ENCODE measurements at places on chromosomes 6 and 20. TPM values are rescaled to one million over a fixed set of nuclear protein-coding genes. Genes with fewer than 3 reads are reported as not detected.
A peak's percentile ranks its signal among the peaks of the same experiment; 100 is the strongest.

The POM121L2 gene
- total RNA-seq = not detected

The C6orf58 gene
- not detected for total RNA-seq

The EIF2S2 gene
- total RNA-seq = 131 TPM

The KCNS1 gene
- total RNA-seq = not detected

The OVOL2 gene
- 0.47 TPM for total RNA-seq

The STMND1 gene
- not detected for total RNA-seq

The NHLRC1 gene
- total RNA-seq = 0.04 TPM

The FAM209B gene
- not detected for total RNA-seq

The BFSP1 gene
- 12.3 TPM for total RNA-seq

The XPO5 gene
- total RNA-seq = 36.1 TPM

The PRRT1 gene
- total RNA-seq = 0.10 TPM

The PPIL6 gene
- total RNA-seq = 1.0 TPM

The KCNQ2 gene
- total RNA-seq = 6.6 TPM

The BPIFB1 gene
- 0.56 TPM for total RNA-seq

The UCKL1 gene
- 16.1 TPM for total RNA-seq

The ADGRF4 gene
- 0.25 TPM for total RNA-seq

The ADAM33 gene
- not detected for total RNA-seq

The GGTLC1 gene
- total RNA-seq = not detected

The ME1 gene
- 49.6 TPM for total RNA-seq

- peak; percentile 58 for DNase-seq
These were observed 19.8 kb upstream of the TREM1 start for GRCh38 chr6:41306187-41306854.

GRCh38 chr6:117629119-117629660 is 26.9 kb upstream of the GOPC start:
- DNase-seq = no peak

GRCh38 chr20:5531318-5532081 is 214.7 kb upstream of the PROKR2 start:
- DNase-seq = peak; percentile 40

- DNase-seq = no peak
These were observed 8.0 kb downstream of the PNISR start for GRCh38 chr6:99416892-99417767.

DNA sequence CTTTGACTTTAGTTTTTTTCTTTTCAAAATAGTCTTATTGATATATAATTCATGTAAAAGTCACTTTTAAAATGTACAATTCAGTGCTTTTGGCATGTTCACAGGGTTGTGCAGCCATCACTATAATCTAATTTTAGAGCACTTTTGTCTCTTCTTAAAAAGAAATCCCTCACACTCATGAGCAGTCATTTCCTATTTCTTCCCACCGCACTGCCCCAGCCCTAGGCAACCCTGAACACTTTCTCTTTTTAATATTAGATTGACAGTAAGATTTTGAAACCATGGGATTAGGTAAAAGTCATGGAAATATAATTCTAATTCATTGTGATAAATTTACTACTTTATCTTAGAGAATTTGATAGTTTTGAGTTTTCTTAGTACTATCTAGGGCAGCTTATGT is 309.4 kb downstream of the UTRN start:
- DNase-seq = no peak

DNA sequence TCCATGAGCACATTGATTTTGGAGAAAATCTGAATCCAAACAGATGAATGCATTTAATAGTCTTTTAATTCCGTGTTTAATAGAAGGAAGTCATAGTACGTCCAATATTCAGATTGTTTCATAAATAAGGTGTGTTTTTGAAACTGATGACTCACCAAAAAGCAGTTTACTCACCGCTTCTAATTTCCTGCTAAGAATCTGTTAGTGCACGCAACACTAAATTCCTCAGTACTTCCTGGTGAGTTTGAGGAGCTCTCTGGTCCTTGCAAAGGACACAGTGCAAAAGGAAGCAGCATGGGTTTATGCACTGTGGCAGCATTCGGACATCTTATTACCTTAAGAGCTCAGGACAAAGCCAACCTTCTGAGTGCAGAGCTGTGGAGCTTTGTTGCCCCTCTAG is 2.3 kb upstream of the ADGRF1 start:
- peak; percentile 64 for DNase-seq

GRCh38 chr6:145749632-145750031 is 14.3 kb upstream of the EPM2A start:
- DNase-seq = peak; percentile 50

- DNase-seq = no peak
These were observed 41.6 kb upstream of the CARMIL1 start for GRCh38 chr6:25237579-25237978.

GRCh38 chr6:146950351-146950835 is 253.8 kb upstream of the STXBP5 start:
- no peak for DNase-seq

GRCh38 chr6:137571854-137572253 is 77.7 kb upstream of the OLIG3 start:
- DNase-seq = peak; percentile 5

GRCh38 chr6:144932621-144933020 is 647.5 kb downstream of the UTRN start:
- DNase-seq = no peak

GRCh38 chr20:60759651-60760050 is 492.4 kb upstream of the CDH4 start:
- no peak for DNase-seq

- DNase-seq = no peak
These were observed 159.5 kb upstream of the MANEA start for GRCh38 chr6:95417856-95418255.

DNA sequence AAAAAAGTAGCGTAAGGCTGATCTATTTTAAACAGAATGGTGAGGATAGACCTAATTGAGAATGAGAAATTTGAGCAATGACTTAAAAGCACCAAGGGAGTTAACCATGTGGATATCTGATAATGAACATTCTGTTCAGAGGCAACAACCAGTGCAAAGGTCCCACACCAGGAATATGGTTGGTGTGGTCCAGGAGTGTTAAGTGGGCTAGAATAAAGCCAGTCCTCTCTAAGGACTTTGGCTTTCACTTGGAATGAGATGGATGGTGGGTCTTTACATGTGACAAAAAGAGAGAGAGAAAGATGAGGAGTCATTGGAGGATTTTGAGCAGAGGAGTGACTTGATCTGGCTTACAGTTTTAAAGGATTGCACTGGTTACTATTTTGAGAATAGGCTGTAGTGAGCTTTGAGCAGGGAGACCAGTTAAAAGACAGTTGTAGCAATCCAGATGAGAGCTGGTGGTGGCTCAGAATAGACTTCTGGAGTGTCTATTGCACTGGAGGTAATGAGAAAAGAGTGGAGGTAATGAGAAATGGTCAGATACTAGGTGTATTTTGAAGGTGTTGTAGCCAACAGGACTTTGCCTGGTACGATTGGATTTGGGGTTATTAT is 89.8 kb downstream of the SCAF8 start:
- no peak for DNase-seq

GRCh38 chr6:167267921-167268401 is 23.2 kb upstream of the UNC93A start:
- no peak for DNase-seq

- no peak for DNase-seq
These were observed 142.5 kb upstream of the RUNX2 start for GRCh38 chr6:45185403-45186251.

DNA sequence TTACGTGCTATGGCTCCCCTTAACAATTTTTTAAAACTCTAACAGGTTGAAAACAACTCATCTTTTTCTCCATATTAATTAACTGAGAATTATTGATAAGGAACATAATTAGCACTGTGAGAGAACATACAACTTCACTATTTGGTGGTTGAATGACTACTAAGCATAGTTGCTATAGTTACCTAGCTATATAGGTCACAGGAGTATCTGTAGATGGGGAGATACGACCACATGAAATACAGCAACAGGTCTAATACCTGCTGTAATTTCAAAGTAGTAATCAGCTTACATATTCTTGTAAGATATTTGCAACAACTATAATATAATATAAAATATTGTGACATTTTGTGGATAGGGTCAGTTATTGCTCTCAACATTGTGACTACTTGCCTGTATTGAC is 102.9 kb downstream of the ADGB start:
- DNase-seq = no peak

DNA sequence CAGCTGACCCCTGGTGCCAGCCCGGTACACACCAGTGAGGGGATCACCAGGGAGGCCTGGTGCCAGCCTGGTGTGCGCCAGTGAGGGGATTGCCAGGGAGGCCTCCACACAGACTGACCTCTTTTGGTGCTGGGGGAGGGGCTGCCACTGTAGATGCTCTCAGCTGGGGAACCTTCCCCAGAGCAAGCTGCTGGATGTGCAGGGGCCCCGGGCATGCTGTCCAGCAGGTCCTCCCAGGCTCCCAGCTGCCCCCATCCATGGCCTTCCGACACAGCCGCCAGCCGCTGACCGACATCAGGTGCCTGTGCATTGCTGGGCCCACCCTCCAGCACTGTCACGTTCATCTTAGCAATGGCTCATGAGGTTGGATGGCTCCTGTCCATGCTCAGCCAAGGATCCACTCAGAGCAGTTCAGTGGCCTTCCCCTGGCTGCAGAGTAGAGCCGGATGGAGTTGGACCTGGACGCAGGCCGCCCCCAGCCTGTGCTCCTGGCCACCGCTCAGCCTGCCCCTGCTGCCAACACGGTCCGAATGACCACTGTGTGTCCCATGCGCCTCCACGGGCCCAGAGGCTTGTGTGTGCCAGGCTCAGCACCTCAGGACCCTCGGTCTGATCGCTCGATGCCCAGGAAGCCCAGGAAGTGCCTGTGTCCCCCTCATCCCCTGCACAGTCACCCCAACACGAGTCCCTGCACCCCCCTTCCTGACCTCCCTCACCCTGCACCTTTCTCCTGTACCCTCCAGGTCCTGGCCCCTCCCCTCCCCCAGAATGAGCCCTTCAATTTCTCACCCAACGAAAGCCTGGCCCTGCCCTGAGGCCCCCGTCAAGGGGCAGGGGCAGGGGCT is 95.7 kb downstream of the YTHDF1 start:
- no peak for DNase-seq

DNA sequence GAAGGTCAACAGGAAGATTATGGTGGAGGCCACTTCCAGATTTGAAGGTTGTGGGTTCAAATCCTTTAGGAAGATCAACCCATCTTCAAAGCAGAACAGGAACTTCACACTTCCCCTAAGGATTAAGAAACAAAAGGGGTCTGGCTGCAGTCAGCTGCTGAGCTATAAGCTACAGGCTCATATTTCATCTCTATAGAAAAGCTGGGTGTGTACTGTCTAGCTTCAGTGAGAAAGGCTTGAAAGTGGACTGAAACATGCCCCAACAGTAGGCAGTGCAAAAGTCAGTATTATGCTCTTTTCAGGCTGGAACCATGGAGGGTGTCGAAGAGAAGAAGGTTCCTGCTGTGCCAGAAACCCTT is 60.1 kb upstream of the SPDEF start:
- no peak for DNase-seq

DNA sequence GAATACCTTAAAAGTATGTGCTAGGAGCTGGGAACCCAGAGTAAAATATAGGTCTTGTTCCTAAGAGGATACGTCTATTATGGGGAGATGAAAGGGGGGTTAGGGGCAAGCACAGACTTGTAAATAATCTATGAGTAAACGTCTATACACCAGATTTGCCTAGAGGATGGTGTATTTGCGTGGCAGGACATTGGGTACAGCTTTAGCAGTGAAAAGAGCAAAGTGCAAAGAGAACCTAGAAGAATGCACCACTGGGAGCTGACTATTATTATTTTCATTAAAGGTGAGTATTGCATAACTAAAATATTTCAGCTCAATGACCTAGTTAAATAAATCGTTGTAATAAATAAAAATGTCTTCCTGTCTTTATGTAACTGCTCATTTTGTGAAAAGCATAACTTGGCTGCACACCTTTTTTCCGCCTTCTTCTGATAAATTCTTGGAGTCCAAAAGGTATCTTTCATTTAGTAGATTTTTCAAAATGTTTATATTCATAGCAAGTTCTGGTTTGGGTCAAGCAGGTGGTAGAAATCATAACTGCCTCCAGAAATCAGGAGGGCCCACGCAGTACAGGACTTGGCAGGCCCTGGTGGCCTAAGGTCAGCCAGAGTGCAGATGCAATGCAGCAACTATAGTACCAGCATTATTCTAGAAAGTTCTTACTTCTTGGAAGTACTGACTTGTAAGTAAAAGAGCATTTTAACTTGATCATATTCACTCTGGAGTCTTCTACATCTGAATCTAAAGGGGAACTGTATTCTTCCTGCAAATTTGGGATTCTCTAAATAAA is 357.2 kb downstream of the PLCB1 start:
- DNase-seq = no peak

DNA sequence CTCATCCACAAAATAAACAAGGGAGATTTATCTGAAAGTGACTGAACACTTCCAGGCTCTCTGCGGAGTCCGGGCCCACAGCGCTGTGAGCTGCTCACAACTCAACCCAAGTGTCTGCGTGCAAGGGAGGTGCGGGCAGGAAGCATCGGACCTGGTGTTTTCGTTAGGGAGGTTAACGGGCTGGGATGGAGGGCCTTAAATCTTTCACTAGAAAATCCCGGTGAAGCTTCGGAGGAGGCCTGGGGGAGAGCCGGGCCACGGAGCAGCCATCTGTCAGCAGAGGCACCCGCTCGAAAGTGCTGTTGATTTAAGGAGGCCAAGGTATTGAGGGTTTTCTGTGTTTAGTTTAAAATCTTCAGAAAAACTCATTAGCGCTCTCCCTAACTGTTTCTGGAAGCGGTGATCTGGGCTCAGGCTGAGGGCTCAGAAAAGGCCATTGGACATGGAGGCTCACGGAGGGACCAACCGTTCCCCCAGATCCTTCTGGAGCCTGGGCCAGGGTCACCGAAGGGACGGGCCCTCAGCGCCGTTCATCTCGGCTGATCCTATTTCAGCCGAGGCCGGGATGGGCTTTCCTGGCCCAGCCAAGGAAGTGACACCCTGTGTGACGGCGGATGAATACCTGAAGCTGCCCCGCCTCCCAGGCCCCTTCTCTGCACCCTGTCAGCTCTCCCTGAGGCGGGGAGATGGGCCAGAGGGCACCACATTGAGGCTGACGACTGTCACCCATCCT is 20.7 kb downstream of the GATA5 start:
- no peak for DNase-seq

GRCh38 chr6:136550045-136550329 is 235 bp downstream of the MAP7 start:
- no peak for DNase-seq

- DNase-seq = peak; percentile 36
These were observed 9.0 kb upstream of the SERPINB1 start for GRCh38 chr6:2850538-2851113.

- peak; percentile 44 for DNase-seq
These were observed 170.0 kb downstream of the FOXA2 start for GRCh38 chr20:22414305-22414742.

DNA sequence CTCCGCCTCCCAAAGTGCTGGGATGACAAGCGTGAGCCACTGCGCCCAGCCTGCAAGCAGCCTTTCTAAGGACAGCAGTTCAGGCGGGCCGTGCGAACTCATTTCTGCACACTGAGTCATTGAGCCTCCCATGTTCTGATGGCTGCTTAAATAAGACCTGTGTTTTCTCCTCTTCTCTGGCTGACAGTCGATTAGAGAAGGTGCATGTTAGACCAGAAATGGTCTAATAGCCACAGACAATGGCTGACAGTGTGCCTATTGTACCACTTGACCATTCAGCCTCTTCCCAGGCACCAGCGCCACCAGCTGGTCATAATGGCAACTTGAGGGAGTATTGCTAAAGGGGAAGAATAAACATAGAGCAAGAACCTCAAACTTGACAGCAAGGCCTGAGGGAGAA is 6.2 kb downstream of the CST11 start:
- DNase-seq = peak; percentile 49
